Keratinocyte (primary cell): ENCODE measurements at places on chromosomes 1 and 21.

- no peak for DNase-seq
Measured at GRCh38 chr1:20143734-20144565, 4.8 kb downstream of the PLA2G2F start.

- no peak for DNase-seq
Measured at GRCh38 chr1:14599800-14600199, 1.3 kb downstream of the KAZN start.

DNA sequence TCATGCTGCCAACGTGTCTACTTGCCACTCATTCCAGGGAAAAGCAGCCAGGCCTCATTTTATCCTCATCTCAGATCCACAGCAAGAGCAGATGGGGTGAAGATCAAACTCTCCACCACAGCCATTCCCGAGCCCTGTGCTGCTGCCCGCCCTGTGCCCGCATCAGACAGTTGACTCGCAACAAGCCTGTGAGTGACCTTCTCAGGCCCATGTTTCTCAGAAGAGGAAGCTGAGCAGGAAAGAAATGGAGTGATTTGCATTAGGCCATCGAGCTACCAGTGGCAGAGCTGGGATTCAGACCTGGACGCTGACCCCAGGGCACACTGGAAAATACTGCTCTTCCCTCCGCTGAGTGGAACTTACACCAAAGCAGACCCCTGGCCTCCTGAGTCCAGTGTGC lies 1.2 kb downstream of the CNR2 start:
- DNase-seq, result no peak

GRCh38 chr1:211133836-211134669 lies at the start of gene KCNH1:
Gene KCNH1, minus strand, starts transcription at chr1:211134148. Its CDS starts 203 bp downstream, at chr1:211133945.
- peak; percentile 15 for DNase-seq

DNA sequence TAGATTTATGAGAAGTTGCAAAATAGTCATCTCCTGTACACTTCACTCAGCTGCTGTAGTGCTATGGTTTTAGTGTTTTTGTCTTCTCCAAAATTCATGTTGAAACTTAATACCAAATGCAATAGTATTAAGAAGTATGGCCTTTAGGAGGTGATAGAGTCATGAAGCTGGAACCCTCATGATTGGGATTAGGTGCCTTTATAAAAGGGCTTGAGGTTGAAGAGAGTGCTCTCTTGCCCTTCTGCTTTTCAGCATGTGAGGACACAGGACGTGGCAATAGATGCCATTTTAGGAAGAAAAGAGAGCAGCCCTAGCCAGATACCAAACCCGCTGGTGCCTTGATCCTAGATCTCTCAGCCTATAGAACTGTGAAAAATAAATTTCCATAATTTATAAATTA lies 87.6 kb downstream of the CTH start:
- no peak for DNase-seq

DNA sequence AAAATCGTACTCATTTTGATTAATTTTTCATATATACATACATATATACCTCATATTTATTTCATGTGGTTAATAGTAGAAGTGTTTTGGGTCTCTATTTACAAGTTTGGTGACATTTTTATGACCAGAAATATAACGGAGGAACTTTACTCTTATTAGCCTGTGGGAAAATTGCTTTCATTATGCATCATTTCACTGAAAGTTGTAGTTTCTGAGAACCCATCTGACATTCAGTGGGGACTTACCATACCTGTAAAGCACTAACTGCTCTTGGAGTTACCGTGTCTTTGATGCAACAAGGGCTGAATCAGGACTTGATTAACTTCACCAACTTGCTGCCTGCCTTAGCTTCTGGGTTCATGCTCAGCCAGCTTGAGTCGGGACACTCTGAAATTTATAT lies 49.9 kb upstream of the ITPKB start:
- DNase-seq, result no peak

GRCh38 chr1:63010913-63011660 lies 227.2 kb downstream of the ATG4C start:
- DNase-seq, result no peak

DNA sequence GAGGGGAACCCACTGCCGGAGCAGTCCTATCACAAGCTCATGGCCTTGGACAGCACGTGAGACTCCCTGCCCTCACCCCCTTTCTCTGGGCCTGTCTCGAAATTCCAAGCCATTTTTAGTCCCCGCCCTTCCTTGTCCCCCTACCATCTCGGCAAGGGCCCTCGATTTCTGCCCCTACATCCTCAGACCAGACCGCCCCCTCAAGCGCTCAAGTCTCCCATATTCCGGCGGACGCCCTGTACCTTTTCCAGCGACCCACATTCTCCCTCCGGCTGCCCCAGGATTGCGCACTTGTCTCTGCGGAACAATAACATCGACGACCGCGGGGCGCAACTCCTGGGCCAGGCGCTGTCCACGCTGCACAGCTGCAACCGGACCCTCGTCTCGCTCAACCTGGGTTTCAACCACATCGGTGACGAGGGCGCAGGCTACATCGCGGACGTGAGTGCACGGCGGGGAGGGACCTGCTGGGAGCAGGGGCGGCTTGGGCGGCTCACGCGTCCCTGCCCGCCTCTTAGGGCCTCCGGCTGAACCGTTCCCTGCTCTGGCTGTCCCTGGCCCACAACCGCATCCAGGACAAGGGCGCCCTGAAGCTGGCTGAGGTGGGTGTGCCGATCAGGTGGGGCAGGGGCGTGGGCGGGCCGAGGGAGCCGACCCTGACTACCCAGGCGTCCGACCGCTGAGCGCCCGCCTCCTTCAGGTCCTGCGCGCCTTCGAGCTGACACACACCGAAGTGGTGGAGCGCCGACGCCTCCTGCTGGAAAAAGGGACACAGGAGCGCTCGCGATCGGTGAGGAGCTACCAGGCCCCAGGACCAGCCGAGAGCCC lies 7.0 kb downstream of the LRRC71 start:
- no peak for DNase-seq
